ENCODE measurements at places on chromosomes 5 and 9.

GRCh38 chr9:37266630-37267029 lies 146.3 kb downstream of the ZCCHC7 start:
- DNase-seq, result no peak

GRCh38 chr9:126722252-126722921 lies 82.5 kb upstream of the ZBTB43 start:
- DNase-seq, result peak; percentile 56

DNA sequence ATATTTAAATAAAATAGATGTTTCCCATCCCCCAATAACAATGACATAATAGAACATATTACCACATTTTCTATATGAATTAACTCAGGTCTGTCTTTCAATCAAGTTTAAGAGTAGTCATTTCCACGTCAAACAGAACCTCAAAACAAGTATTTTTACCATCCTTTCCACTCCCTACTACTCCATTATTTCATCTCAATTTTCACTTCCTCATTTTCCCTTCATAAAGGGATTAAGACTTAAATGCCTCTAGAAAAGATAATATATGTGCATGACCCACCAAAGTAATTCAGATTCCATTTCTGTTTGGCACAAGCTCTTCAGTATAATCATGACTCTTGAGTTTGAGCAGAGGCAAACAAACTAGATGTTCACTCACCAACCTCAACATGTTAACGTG lies 40.4 kb downstream of the ELOVL7 start:
- DNase-seq, result no peak

DNA sequence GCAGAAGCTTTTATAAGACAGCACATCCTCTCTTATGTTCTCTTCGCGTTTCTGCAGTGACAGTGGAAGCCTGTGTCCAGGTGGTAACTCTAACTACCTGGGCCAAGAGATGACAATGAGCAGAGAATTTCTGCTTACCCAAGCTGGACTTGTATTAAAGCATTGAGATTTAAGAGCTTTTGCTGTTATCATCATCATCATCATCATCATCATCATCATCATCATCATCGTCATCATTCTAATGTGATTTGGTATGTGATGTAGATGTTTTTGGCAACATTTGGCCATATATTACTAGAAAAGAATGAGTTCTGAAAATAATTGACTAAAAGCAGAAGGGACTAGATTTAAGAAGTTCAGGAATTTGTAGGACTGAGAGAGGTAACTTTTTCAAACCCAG lies 401.3 kb downstream of the BRINP1 start:
- no peak for DNase-seq

GRCh38 chr5:103461243-103461642 lies 101.3 kb downstream of the NUDT12 start:
- no peak for DNase-seq

DNA sequence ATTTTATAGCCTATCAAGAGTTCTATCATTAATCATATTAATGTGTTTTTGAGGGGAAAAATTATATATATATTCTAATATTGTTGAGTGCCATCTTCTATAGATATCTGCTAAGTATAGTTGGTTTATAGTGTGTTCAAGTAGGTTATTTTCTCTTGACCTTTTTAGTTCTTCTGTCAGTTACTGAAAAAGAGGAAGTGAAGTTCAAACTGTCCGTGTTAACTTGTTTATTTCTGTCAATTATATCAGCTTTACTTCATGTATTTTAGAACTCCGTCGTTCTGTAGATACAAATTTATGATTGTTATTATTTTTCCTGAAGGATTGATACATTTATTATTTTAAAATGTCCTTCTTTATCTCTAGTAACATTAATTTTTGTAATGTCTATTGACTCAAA lies 1209.1 kb downstream of the CDH12 start:
- no peak for DNase-seq

DNA sequence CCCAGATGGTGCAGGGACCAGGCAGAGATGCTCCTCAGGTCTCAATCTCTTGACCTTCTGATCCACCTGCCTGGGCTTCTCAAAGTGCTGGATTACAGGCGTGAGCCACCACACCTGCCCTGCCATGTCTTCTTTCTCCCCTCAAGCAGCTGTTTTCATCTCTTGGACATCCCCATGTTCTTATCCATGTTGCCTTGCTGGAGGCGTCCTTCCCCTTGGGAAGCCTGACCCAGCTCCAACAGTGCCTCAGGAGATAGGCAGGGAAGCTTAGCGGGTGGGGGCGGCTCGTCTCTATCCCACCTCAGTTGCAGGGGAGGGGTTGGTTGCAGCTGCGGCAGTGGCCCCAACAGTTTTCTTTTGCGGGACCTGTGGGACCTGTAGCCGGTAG lies 24.7 kb upstream of the SPATA31E1 start:
- no peak for DNase-seq

DNA sequence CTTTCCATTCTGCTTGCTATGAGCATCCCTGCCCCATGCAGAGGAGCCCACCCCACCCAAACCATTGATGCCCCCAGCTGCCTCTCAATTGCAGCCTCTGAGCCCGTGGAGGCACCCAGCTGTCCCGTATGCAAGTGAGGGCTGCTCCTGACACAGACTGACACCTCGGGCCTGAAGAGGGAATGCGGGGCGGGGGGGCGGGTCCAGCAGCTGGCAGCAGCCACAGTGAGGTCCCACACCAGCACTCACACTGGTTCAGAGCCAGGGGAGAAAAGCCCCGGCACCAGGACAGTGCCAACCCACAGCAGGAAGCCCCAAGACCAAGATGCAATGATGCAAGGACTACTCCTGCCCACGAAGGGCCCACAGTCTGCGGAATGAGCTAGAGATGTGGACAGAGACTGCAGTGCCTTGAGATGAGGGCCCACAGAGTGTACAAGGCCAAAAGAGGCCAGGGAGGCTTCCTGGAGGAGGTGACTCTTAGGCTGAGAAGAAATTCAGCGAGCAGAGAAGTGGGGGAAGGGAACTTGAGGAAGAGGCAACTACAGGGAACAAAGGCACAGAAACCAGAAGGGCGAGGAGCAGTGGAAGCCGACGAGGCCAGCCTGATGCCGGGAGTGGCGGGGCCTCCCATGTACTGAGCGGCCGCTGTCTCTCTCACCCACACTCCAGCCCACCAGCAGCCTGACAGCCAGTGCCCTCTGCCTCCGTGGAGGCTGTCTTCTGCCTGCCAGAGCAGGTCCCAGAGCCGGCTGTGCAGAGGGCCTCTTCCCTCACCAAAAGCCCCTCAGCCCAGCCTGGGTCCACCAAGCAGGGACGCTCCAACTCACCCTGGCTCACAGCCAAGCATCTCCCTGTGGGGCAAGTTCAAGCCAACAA lies 9.2 kb downstream of the EEIG1 start:
- DNase-seq, result no peak

GRCh38 chr5:164060786-164061355 lies 555.5 kb downstream of the MAT2B start:
- DNase-seq, result no peak

DNA sequence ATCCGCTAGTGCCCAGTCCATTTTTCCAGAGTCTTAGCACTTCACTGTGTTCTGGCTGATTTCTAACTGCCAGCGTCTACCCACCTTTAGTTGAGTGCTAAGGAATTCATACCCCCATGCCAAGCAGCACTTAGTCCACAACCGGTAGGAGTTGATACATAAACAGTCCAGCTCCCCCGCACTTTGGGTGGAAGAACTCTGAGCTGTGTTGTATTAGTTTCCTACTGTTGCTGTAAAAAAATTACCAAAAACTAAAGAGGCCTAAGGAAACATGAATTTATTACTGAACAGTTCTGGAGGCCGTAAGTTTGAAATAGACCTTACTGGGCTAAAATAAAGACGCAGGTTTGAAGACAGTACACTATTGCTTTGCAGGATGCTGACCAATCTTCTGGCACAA lies 87.6 kb downstream of the SLC24A2 start:
- DNase-seq, result no peak

GRCh38 chr5:171023508-171023907 lies 161.7 kb downstream of the RANBP17 start:
- no peak for DNase-seq

- no peak for DNase-seq
These were observed 84.4 kb upstream of the SPIN1 start for GRCh38 chr9:88303721-88304451.

GRCh38 chr5:91499943-91500531 lies 116.9 kb upstream of the ARRDC3 start:
- peak; percentile 45 for DNase-seq
